Fibroblast of skin of scalp (primary cell): ENCODE measurements at places on chromosomes 11 and 22.

- DNase-seq = no peak
Measured at GRCh38 chr11:8809241-8809938, 101.6 kb upstream of the AKIP1 start.

GRCh38 chr22:47801541-47802245 is 1039.2 kb downstream of the TBC1D22A start:
- no peak for DNase-seq

- DNase-seq = no peak
Measured at GRCh38 chr22:29623059-29623458, 19.6 kb downstream of the NF2 start.

GRCh38 chr11:66083767-66084166 is 13.7 kb downstream of the PACS1 start:
- no peak for DNase-seq

DNA sequence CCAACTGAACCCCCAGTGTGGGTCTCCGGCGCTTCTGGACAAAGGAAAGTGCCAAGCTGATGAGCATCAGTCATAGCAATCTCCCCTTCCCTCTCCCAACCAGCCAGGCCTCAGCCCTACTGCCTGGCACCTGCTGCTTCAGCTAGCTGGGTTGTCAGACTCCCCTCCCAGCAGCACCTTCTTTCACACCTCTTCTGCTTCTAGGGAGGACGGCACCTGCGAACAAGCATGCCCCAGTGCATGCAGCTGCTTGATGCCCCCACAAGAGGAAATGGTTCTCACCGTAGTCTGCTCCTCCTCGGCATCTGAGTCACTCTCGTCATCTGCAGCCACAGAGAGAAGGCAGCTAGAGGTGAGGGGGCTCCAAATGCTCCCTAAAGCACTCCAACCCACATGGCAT is 25.4 kb downstream of the THOC5 start:
- DNase-seq = no peak

DNA sequence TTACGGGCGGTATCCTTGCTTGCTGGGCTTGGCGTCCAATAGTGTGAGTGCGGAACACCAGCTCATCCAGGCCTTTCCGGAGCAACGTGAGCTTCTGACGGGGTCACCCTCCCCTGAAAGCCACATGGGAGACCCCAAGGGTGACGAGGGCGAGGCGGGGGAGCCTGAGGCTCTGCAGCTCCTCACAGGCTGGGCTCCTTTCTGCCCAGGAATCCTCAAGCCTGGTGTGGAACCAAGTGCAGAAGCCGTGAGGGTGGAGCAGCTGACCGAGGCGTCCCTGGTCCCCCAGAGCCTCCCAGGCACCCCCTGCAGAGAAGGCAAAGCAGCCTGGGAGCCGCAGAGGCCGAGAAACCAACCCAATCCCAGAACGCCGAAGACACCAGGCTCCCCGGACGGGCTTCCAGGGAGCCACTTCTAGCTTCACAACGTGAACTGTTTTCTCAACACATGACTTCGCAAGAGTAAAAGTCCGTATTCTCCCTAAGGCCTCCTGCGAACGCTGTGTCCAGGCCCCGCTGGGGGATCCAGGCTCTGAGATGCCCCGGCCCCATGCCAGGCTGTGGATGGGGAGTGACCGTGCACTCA is 530.3 kb downstream of the BRD1 start:
- DNase-seq = no peak

DNA sequence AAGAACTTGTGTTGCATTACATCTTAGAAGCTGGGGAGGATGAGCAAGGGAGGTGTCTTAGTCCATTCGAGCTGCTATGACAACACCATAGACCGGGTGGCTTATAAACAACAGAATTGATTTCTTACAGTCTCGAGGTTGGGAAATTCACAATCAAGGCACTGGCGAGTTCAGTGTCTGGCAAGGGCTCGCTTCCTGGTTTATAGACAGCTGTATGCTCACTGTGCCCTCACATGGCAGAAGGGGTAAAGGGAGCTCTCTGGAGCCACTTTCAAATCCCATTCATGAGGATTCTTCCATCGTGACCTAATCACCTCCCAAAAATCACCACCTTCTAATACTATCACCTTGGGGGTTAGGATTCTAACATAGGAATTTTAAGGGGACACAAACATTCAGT is 150.0 kb upstream of the NECTIN1 start:
- DNase-seq = no peak

- DNase-seq = peak; percentile 6
Measured at GRCh38 chr22:33652615-33653014, 267.7 kb downstream of the LARGE1 start.

DNA sequence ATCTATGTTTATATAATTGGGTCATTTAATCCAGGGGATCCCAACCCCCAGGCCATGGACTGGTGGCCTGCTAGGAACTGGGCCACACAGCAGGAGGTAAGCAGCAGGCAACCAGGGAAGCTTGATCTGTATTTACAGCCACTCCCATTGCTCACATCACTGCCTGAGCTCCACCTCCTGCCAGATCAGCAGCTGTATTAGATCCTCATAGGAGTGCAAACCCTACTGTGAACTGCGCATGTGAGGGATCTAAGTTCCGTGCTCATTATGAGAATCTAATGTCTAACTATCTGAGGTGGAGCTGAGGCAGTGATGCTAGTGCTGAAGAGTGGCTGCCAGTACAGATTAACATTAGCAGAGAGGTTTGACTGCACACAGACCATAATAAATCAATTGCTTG is 32.8 kb downstream of the MS4A2 start:
- DNase-seq = no peak

DNA sequence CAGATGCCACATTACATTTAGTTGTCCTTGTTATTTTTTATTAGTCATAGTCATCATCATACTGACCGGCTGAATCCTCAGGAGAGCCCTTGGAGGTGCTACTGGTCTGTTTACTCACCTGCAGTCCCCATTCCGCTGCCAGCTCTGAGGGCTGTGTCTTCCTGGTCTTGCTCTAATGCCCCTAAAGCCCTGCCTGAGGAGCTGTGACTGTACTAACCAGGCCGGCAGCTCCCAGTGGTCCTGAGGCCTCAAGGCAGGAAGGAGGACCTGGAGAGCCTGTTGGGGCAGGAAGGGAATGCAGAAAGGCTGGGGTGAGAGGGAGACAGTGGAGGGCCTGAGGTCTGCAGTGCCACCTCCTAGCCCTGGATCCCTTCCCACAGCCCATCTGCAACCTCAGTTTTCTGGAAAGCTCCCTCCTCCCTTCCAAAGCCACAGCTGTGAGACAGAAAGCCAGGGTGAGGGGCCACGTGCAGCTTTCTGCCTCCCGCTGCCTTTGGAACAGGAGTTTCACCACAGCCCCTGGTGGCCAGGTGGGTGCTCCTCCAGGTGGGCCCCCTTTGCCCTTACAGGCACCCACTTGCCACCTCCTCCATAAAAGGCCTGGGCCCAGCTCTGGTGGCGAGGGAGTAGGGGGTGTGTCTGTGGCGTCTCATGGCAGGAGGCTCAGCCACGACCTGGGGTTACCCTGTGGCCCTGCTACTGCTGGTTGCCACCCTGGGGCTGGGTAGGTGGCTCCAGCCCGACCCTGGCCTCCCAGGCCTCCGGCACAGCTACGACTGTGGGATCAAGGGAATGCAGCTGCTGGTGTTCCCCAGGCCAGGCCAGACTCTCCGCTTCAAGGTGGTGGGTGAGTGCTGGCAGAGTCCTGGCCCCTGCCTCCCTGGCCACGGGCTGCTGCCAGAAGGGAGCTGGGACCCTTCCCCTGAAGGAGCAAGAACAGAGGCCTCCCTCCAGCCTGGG is at the start of gene ZP1:
Gene ZP1 (plus strand): TSS at position 632 of the 960 bp plus-strand sequence. CDS start 20 bp downstream, at position 652.
- DNase-seq = no peak

DNA sequence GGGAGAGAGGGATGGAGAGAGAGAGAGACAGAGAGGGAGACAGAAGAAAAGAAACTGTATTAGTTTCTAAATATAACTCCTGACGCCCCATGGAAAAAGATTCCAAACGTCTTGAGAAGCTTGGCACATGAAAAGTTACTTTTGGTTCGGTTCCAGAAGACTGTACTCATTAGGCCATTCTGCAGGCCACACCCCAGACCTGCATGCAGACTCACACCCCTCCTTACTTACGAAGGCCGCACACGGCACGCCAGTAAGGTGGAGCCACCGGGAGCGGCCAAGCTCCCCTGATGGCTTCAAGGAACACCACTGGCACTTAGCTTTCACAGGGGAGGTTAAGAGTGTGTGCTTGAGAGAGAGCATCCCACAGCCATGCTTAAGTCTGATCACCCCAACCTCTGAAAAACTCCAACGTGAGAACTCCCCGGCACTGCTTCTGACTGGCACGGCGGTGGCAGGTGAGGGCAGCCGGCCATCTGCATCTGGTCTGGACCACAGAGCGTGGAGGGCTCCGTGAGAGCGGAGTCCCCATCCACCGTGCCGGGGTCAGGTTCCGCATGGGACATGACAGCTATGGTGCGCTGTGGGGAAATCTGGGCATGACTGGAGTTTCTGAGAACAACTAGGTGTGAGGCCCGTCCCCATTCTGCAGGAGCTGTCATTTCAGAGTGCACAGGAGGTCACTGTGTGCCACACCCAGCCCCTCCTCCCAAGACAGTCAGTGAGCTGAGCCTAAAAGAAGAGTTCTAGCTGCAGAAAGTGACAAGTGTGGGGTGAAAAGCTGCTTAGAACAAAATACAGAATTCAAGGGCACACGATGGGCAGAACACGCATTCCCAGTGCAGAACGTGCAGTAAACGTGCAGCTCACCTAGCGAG is 62.4 kb downstream of the MYH9 start:
- DNase-seq = peak; percentile 95

DNA sequence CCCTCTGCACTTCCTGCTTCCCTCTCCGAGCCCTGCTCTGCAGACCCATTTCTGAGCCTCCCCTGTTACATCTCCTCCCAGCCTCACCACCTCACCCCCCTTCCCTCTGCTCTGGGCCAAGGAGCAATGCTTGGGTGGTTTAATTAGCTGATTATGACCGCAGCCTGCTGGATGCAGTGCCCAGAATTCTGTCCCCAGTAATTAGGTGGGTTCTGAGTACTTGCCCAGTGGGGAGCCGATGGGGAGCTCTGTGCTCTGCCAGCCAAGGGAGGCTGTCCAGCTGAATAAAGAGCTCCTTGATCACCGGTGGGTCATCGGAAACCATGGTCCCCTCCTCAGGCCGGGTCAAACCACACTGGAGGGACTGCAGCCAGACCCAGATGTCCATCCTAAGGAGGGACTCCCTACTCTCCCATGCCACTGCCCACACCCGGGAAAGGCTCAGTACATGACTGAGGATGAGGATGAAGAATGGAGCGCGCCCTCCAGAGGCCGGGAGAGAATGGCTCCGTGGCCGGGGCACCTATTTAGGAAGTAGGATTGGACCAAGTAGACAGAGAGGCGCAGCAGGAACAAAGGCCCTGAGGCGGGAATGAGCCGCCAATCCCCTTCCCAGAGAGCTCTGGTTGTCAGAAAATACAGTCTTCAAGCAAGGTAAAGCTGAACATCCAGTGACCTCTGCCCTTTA is 9.1 kb downstream of the ARRB1 start:
- no peak for DNase-seq

DNA sequence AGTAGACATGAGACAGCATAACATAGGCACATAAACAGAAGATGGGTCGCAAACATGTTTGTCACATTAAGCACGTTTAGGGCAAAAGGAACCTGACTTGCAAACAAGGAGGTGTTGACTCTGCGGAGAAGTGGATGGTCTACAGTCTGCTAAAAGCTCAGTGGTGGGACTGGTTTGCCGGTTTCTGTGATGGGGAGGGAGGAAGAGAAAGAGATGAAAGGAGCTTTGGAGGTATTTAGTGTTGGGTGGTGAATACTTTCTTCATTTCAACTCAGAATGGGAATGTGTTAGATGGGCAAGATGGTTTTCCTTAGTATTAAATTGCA is 191.4 kb upstream of the SORL1-AS1 start:
- no peak for DNase-seq
